ENCODE measurements at places on chromosomes 3 and 15.

DNA sequence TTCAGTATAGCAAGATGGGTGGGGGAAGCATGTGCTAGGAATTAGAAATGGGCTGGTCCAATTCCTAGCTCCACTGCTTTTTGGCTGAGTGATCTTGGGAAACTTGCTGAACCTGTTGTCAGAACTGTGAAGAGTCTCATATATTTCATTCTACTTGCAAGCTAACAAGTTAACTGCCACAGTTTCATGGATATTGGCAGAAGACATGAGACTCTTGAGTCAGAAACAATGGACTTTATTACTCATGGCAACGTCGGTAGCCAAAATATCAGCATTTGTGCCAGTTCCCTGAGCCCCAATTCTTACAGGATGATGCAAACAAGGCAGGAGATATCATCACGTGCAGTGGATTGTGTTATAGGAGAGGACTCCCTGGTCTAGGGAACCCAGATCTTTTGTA lies 26.6 kb upstream of the PLAAT1 start:
- DNase-seq = no peak

DNA sequence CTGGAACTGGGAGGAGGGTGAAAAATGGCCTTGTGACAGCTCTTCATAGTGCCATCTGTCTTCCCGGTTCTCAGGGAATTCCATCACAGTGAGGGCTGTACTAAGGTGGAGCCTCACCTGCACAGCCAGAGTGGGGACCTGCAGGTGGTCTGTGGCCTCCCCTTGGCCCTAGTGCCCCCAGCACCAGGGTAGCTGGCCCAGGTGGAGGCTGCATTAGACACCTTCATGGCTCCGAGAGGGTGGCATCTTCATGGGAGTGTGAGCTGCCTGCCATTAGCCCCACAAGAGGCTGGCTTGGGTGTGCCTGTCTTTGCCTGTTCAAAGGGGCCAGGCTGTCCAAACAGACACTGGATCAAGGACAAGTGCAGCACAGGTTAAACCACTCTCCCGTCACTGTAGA lies 95.5 kb upstream of the PRR23E start:
- no peak for DNase-seq

- DNase-seq = no peak
Measured at GRCh38 chr3:90010341-90010740, 902.9 kb downstream of the EPHA3 start.

DNA sequence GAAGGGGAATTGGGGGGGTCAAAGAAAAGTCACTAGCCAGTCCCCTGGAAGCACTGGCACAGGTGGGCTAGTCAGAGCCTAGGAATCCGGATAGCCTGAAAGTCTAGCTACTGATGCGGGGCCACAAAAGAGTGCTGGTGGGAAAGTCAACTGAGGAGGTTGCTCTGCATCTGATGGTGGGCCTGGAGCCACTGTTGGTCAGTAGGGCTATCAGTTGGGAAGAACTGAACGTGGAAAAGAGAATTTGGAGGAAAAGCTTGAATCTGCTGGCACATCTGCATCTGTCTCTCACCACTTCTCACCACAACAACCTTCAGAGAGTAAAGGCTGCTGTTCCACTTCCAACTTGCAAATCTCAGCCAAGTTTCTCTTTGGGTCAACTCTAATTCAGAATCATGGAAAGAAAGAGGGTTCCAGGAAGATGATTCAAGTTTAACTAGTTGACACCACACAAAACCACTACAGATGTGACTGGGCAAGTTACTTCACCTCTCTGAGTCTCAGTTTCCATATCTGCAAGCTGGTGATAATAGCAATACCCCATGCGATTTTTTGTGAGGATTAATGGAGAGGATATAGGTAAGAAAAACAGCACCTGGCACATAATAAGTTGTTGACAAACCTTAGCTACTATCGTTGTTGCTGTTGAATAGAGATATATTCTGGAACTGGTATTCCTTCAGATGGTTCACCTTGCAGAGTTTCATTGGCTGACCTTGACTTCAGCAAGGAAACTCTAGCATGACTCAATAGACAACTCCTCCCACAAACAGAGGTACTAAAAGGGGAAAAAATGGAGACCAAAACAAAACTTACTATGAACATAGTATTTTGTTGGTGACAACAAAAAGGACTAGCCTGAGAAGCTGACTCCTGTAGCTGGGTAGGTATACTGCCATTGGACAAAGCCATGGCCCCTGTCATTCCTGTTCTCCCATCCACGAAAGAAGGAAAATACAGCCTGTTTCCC lies 280.2 kb upstream of the STT3B start:
- no peak for DNase-seq
